ENCODE measurements at places on chromosomes 5 and 9. TPM values are rescaled to one million over a fixed set of nuclear protein-coding genes. Genes with fewer than 3 reads are reported as not detected.
A peak's percentile ranks its signal among the peaks of the same experiment; 100 is the strongest.

DNA sequence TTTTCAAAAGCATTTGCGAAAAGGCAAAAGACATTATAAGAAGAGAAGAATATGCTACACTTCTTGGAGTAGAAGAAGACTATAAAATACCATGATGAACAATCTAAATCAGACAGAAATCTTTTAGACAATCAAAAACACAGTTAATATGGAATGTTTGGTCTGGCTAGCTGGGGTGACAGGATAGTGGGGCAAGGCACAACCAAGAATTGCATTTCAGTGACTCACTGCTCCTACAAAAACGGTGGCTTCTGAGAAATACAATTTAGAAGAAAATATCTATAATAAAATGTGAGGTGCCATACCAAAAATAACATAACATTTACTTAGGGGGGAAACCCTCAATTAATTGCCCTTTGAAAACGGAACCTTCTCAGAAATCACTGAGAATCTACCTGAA, 363.4 kb downstream of the NPR3 start:
- DNase-seq, result no peak

DNA sequence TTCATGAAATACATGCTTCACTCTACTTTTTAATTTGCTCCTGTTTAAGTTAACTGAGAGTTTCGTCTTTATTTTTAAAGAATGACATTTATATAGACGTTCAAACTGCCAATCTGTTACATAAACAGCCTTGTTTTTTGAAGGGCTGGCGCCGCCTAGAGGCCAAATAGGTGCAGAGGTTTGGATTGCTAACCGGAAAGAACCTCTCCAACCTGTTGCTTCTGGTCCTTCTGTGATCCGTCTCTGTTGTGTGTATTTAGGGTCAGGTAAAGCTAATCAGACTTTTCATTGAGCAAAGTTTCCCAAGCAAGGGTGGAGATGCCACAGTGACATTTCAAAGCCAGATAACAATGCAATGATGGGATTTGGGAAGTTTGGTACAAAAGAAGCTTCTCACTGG, 39.5 kb upstream of the GLIS3 start:
- peak; percentile 65 for DNase-seq

DNA sequence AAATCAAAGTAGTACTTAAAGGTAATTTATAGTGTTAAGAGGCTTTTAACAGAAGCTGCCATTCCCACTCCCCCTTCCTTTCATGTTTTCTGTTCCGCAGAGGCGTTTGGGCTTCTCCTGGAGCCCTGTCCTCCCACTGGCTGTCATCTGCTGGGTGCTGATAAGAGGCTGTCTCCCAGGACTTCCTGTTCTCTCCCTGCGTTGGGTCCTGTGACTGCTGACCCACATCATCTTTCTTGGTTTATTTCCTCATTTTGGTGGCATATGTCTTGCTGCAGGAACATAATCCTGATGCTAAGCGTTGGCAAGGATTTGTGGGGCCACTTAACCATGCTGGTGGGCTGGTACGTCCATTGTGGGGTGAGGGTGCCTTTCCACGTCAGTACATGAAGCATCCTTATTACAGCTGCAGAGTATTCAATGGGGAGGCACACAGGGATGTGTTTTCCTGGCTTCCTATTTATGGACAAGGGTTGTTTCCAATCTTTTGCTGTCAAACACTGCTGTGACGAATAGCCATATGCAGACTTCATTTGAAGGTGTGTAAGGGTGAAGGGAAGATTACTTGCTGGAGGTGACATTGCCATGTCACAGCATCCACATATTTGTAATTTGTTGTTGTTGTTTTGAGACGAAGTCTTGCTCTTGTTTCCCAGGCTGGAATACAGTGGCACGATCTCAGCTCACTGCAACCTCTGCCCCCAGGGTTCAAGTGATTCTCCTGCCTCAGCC, 22.3 kb upstream of the RNF130 start:
- DNase-seq, result no peak

PIP5K1B gene
- total RNA-seq, result not detected

PCDHAC2 gene
- total RNA-seq, result 1.5 TPM

- no peak for DNase-seq
Measured at GRCh38 chr5:132100672-132101261, 27.2 kb downstream of the CSF2 start.

HDHD3 gene
- total RNA-seq, result 14.5 TPM

DNA sequence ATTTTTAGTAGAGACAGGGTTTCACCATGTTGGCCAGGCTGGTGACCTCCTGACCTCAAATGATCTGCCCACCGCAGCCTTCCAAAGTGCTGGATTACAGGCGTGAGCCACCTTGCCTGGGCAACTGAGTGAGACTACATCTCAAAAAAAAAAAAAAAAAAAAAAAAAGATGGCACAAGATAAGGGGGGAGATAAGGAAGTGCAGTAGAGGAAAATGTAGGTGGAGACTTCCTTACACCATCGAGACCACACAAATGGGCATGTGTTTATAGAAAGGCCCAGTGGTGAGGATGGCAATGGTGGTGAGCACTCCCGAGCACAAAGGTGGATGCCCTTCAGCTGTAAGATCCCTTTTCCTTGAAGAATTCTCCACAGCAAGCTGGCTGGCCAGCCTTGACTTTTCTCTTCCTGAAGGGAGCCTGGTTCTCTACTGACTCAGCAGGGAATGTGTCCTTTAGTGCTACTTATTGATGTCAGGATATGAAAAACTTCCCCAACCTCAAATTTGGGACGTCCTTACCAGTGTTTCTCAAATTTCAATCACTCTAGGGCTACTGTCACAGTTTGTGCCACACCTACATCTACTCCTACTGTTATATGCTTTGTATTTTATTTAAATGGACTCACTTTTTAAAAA, 28.2 kb downstream of the ERGIC1 start:
- DNase-seq, result no peak

Data from H4 (cell line).